ENCODE measurements at places on chromosomes 11 and 22.
A peak's percentile ranks its signal among the peaks of the same experiment; 100 is the strongest.

GRCh38 chr11:8196749-8197148 is 27.9 kb upstream of the RIC3 start:
- no peak for DNase-seq

DNA sequence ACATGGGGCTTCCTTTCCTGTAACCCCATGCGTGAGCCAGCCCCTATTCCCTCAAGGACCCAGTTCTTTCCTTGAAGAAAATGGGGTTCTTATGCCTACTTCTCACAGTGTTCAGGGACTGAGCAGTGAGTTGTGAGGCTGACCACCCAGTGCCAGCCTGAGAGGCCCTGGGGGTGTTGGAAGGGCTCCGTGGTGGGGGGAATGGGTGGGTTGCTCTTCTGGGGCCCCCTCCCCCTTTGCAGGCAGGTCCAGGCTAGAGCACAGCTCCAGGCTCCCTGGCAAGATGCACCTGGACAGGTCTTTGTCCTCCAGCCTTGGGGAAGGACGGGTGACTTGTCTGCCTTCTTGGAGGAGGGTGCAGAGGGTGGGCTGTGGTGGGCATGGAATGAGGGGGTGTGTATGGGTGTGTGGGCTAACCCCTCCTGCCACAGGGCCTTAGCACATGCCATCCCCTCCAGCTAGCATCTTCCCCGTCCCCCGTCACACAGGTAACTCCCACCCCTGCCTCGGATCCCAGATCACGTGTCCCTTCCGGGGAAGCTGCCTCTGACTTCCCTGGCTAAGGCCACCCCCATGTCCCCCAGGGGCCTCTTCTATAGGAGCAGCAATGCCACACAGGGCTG is 64.6 kb downstream of the MYEOV start:
- no peak for DNase-seq

GRCh38 chr11:18000760-18001159 is 12.1 kb downstream of the SERGEF start:
- no peak for DNase-seq

DNA sequence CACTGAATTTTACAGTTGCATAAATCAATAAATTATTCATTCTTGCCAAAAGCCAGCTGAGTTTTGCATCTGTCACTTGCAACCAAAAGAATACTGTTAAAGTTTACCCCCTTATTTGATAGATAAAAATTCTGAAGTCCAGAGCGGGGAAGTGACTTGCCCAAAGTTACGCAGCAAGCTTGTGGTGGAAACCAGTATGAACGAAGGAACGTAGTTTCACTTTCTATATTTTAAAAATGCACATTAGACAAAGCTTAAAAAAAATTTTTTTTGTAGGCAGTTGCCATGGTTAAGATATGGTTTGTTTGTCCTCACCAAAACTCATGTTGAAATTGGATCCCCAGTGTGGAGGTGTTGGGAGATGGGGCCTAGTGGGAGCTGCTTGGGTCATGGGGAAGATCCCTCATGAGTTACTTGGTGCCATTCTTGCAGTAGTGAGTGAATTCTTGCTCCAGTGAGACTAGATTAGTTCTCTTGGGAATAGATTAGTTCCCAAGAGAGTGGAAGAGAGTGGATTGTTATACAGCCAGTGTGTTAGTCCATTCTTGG is 46.3 kb upstream of the SEZ6L start:
- DNase-seq = no peak

- no peak for DNase-seq
Observed at GRCh38 chr22:31212783-31213629, 908 bp downstream of the LIMK2 start.

DNA sequence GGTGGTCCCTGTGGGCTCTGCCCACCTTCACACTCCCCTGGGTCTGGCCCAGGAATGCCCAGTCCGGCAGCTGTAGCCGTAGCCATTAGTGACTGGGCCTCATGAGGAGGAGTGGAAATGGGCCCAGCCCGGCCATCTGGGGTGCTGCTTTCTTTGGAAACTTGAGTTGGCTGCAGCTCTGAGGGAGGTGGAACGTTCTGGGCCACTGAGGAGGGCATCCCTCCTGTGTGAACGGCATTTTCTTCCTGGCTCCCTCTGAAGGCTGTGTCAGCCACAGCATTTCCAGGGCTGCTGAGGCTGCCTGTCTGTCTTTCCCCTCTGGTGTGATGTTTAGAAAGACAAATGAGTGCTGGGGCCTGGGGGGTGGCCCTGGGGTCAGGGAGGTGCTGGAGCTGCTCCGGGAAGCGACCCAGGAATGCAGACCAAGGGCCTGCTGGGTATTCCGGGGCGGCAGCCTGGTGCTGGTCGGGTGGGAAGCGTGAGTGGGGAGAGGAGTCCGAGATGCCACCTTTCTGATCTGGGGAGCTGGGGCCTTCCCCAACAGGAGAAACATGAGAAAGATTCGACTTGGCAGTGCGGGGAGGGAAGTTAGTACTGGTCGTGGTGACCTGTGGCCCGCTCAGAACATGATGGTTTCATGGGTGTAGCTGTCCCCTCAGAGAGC is 27.1 kb downstream of the PTDSS2 start:
- no peak for DNase-seq

GRCh38 chr11:69330330-69330729 is 36.4 kb downstream of the MYEOV start:
- DNase-seq = no peak

DNA sequence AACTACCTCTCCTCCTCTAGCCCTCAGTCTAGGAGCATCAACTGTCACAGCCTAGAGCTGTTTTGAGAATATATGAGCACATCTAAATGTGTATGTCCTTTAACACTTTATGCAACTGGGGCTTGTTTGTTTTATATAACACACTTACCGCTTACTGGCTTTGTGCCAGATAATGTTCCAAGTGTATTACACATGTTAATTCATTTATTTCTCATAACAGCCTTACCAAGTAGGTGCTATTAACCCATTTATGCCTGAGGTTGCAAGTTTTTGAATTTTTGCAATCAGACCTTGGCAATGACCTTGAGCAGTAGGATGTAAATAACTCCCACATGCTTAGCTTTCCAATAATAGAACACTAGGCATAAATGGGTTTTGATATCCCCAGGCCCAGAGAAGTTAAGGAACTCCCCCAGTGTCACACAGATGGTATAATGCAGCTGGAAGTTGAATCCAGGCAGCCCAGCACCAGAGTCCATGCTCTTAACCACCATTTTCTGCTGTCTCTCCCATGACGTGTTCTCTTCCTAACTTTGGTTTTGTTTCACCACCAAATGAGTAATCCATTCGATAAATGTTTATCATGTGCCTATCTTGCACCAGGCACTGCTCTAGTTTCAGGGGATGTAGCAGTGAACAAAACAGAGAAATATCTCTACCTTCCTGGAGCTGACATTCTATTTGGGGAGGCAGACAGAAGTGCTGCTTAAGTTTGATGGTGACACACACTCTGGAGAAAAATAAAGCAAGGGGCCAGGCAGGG is 23.1 kb downstream of the PRDM11 start:
- DNase-seq = no peak

GRCh38 chr11:102981324-102981910 is 25.9 kb upstream of the MMP13 start:
- no peak for DNase-seq

DNA sequence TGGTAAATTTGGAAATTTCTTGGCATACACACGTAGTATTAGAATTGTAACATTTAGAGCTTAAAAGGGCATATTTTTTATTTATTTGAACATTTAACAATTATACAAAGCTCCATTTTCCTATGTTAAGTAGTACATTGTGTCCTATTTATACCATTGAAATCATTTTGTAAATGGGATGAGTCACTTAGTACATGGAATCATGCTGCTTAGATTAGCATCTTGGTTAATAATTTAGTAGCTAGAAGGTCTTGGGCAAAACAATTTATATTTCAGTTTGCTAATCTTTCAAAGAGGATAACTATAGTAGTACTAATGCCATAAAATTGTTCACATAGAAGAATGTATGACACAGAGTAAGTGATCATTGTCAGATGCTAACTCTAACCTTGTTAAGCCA is 450.1 kb upstream of the LUZP2 start:
- DNase-seq = no peak

DNA sequence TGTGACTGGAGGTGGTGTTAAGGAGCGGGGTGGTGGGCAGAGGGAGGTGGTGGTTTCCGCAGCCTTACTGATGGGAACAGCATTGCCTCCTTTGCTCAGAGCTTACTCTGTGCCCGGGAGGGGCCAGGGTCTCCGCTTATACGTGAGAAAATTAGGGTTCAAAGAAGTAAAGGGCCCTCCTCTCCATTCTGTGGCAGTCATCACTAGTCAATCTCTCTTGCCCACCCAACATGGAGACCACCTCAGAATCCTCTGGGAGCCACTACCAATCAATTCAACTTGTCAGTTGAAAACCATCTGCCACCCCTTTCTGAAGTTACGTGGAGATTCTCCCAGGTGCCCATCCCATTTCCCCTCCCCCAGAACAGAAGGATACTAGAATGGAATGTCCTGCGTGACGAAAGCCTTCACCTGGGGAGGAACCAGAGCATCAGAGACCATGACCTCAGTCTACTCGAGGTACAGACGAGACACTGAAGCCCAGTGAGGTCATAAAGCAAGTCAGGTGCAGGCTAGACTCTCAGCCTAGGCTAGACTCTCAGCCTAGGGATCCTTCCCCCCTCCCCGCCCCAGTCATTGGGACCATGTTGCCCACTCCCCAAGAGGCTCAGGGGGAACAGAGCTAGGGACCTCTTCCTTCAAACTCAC is 2.0 kb downstream of the SELENOM start:
- no peak for DNase-seq

DNA sequence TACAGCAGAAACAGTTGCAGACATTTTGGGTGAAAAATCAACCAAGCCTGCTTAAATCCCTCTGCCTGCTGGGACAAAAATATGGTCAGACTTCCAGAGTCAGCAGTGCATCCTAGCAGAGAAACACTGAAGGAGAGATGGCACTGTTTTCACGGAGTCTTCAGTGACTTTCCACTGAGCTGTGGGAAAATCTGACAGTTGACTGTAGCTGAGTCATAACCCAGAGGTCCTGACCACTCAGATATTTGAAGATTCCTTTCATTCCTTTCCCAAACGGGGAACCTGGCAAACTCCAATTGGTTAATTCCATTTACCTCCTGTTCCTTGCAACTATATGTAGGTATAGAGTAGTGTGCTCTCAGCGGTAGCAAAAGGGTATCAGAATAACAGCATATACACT is 20.9 kb upstream of the UPB1 start:
- DNase-seq = peak; percentile 94

- peak; percentile 94 for DNase-seq
Observed at GRCh38 chr11:63667995-63668795, 3.0 kb downstream of the ATL3 start.

GRCh38 chr11:114060392-114061047 is 1.0 kb downstream of the ZBTB16 start:
- DNase-seq = no peak

DNA sequence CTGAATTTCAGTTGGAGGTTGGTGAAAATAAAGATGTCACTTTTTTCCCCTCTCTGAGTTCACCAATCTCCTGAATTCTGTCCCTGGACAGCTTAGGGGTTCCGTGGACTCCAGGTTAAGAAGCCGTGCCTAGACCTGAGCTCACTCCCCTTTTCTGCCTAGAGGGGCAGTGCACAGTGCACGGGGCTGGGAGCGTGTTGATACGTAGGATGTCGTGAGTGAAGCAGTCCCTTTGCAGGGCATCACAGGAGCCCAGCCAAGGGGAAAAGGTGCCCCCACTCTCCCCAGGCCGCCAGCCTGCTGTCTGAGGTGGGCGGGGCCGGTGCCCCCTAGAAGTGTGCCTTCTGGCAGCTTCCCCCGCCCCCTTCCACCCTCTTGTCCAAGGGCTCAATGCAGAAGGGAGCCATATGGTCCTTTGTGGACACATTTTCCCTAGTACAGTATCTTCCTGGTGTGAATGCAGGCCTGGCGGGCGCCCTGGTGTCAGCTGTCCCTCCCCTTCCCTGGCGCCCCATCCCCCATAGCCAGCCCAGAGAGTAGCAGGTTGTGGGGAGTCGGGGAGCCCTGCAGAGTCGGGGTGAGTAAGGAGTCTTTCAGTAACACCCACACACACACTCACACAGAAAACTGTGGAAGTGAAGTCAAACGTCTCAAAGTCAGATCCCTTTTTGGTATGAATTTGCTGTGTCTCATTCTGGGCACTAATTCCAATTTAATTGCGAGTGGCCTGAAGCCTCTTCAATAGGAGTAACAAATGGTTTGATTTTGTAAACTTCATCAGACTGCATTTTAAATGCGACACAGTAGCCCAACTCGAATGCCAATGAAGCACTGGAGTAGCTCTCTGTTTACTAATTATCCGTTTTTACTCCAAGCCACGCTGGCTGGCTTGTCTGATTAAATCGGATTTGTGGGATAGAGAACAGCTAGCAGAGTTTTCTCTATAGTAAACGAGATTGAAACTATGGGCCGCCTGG is 67.5 kb upstream of the NNMT start:
- no peak for DNase-seq

GRCh38 chr11:83054904-83055380 is 16.8 kb downstream of the RAB30 start:
- DNase-seq = no peak

GRCh38 chr11:128437136-128437535 is 150.2 kb downstream of the ETS1 start:
- peak; percentile 63 for DNase-seq

- DNase-seq = no peak
Observed at GRCh38 chr11:94558468-94558867, 8.7 kb upstream of the PIWIL4 start.

DNA sequence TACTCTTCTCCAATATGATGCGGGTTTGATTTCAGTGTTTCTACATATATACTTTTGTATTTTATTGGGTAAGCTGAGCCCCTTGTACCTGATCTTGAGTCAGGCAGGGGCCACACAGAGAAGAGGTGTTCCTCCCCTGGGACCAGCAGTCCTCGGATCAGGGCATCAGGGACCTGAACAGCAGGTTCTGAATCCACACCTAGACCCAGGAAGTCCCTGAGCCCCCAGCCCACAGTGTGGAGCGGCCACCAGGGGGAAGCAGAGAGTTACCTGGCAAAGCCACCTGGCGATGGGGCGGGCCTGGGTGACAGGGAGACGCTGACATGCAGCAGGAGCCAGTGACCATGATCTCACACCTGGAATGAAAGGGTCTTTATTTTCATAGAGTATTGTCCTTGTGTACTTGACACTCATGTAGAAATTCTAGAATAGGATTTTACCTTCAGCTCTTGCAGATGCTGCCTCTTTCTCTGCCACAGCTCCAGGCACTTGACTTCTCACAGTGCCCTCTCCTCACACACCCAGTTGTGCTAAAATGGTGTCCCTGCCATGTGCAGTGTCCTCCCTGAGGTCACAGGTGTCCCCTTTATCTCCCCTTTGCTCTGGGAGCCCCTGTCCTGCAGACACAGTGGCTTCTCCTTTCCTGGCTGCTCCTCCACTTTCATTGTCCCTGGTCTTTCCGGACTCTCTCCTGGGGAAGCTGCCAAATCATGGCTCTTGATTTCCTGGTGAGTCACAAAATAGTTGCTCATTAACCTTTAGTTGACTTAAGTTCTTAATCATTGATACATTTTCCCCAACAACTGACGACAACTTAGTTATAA is 48.5 kb downstream of the GGTLC2 start:
- no peak for DNase-seq

- DNase-seq = no peak
Observed at GRCh38 chr11:59667812-59668187, 1.0 kb downstream of the PATL1 start.

DNA sequence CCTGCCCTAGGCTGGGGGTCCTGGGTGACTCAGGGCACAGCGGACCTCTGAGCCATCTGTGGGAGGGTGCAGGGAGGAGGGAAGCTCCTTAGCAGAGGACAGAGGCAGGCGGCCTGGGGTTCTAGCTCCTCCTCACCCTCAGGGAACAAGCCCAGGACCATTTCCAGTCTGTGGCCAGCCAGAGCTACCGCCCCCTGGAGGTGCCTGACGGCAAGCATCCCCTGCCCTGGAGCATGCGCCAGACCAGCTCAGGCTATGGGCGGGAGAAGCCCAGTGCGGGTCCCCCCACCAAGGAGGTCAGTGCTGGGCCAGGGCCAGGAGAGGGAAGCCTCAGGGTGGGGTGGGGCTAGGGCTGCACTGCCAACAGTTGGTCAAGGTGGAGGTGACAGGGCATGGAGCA is 26.0 kb upstream of the LRRC10B start:
- DNase-seq = no peak
